ENCODE measurements at places on chromosomes 13 and 19.

DNA sequence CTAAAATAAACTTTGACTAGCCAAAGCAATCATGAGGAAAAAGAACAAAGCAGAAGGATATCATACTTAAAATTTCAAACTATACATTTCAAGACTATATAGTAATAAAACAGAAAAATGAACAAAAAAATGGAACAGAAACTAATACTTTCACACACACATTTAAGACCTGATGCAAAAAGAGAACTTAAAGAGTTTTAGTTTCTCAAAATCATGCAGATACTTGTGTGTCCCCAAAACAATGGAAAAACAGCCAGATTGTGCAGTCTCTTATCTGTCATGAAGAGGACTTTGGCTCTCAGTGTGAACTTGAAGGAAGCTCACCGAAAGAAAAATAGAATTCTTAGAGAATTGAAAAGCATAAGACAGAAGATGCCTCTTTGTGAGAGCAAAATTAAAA lies 16.1 kb downstream of the ZNF506 start:
- DNase-seq: no peak

GRCh38 chr13:110466266-110466915 lies 95.1 kb downstream of the RAB20 start:
- DNase-seq: no peak

- no peak for DNase-seq
Measured at GRCh38 chr19:43132696-43133095, 50.2 kb upstream of the PSG2 start.

GRCh38 chr19:50300814-50301606 lies 28.2 kb downstream of the KCNC3 start:
- peak; percentile 31 for DNase-seq

DNA sequence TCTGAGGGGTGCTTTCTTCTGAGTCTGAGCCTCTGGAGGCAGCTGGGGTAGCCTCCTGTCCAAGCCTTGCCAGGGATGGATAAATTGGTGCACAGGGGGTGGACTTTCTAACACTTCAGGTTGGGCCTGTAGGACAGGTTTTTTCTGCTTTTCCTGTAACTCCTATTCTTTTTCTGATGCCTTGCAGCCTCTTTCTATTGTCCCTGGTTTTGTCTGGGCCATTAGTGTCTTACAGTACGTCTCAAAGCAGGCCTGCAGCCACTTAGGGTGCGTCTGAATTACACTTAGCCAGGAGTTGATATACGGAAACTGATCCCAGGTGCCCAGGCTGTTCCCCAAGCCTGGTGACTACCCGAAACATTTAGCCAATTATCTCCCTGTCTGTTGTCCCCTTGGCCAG lies 213.3 kb upstream of the HTR2A start:
- DNase-seq: no peak

- DNase-seq: no peak
Measured at GRCh38 chr19:33048806-33049676, 15.6 kb downstream of the RHPN2 start.
